Dermis blood vessel endothelial cell (primary cell): ENCODE measurements at places on chromosomes 7 and 10. TPM values are rescaled to one million over a fixed set of nuclear protein-coding genes. Genes with fewer than 3 reads are reported as not detected.

OR13A1 gene
- not detected in 2 replicates for total RNA-seq

FKBP6 gene
- total RNA-seq = not detected in 2 replicates

PARG gene
- 29.8 and 31.1 TPM in 2 replicates for total RNA-seq

ANXA8 gene
- total RNA-seq = not detected in 2 replicates

DNAJC12 gene
- total RNA-seq = 3.9 and 4.1 TPM in 2 replicates

ABHD11 gene
- 6.1 and 7.1 TPM in 2 replicates for total RNA-seq

HABP2 gene
- total RNA-seq = under 0.01 and 0.19 TPM in 2 replicates

CCDC146 gene
- total RNA-seq = 1.4 and 2.4 TPM in 2 replicates

HGF gene
- 3.4 and 8.8 TPM in 2 replicates for total RNA-seq

ITGA8 gene
- 0.23 and 0.34 TPM in 2 replicates for total RNA-seq

DNAH11 gene
- 0.34 and 0.65 TPM in 2 replicates for total RNA-seq

PODXL gene
- 98.4 and 257 TPM in 2 replicates for total RNA-seq

CTAGE4 gene
- total RNA-seq = 0.17 TPM in 1 of 2 replicates, not detected in the other

CPN1 gene
- total RNA-seq = not detected in 2 replicates

FKBP9 gene
- total RNA-seq = 168 and 179 TPM in 2 replicates

SSBP1 gene
- total RNA-seq = 152 and 197 TPM in 2 replicates

ZWINT gene
- 28.8 and 67.1 TPM in 2 replicates for total RNA-seq

LIPK gene
- total RNA-seq = not detected in 2 replicates

ACHE gene
- total RNA-seq = 1.2 and 4.9 TPM in 2 replicates

CPED1 gene
- 1.9 and 2.3 TPM in 2 replicates for total RNA-seq
